ENCODE measurements at places on chromosomes 11 and 22. TPM values are rescaled to one million over a fixed set of nuclear protein-coding genes. Genes with fewer than 3 reads are reported as not detected.

Gene HMOX1
- 45.7 TPM for total RNA-seq

Gene BIK
- total RNA-seq, result 28.5 TPM

DNA sequence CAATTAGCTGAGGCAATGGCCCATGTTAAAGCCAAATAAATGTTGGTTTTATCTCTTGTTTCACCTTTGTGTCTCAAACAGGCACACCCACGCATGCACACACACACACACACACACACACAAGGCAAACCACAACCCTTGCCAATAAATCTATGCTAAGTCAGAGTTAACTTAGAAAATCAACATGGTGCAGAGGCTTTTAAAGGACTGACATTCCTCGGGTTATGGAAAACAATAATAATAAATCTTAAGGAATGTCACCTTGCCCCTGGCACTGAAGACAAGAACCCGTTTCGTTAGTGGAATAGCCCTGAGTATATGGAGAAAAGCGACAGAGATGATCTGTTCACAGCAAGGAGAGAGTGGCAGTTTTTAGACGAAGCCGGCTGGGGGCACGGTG lies 326.3 kb downstream of the NTM start:
- DNase-seq, result no peak

- no peak for DNase-seq
These were observed 168.5 kb downstream of the NAV2 start for GRCh38 chr11:19881177-19881576.

DNA sequence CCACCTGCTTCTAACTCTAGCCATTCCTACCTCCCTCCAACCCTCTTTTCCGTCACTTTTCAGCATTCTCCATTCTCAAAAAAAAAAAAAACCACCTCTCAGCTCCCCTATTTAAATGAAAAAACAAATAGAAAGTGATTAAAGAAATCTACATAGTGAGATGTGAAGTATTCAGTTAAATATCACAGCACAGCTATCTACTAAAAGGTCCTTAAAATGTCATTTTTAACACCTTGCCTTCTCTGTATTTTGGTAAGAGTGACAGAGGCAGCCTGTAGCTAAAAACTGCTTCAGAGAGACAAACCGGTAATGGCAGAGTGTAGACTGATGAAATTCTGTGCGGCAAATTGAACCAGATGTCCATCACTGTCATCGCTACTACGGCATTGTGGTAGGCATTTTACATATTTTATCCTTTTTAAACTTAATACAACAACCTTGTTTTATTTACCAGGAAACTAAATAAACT lies 346 bp upstream of the ALG9 start:
- no peak for DNase-seq

DNA sequence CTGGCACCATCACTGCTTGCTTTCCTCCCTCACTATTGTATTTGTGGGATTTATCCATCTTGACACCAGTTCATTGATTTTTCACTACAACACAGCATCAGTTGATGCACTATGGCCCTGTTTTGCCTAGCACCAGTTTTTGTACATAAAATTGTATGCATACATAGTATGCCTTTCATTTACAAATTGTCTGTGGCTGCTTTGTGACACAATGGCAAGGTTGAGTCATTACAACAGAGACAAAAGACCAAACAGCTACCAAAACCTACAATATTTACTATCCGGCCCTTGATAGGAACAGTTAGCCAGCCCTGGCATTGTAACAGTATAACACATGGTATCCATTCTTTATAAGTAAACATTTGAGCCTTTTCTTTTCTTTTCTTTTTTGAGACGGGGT lies 150.3 kb downstream of the LDLRAD3 start:
- DNase-seq, result no peak

DNA sequence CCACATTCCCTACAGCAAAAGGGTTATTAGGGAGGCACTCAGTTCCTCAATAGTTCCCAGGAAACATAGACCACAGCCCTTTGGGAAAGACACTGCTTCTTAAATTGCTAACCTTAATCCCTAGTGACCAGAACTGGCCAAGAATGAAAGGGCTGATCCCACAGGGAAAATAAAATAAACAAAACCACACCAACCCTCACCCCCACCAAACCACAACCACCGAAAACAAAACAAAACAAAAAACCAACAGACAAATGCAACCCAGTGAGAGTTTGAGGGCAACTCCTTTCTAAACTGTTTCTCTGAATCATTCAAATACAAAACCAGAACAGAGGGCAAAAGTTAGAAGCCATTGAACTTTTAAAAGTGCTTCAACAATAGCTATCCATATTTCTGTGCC lies 57.2 kb downstream of the NAV2 start:
- peak; percentile 26 for DNase-seq
